ENCODE measurements at places on chromosomes 3 and 15. TPM values are rescaled to one million over a fixed set of nuclear protein-coding genes. Genes with fewer than 3 reads are reported as not detected.

SOX14 gene
- 0.72 TPM for total RNA-seq

ATRIP gene
- 9.4 TPM for total RNA-seq

SENP8 gene
- total RNA-seq: 7.5 TPM

FOXL2 gene
- 5.3 TPM for total RNA-seq

EIF4E3 gene
- total RNA-seq: 6.7 TPM

ZXDC gene
- 28.6 TPM for total RNA-seq

PLA1A gene
- total RNA-seq: not detected

DNA sequence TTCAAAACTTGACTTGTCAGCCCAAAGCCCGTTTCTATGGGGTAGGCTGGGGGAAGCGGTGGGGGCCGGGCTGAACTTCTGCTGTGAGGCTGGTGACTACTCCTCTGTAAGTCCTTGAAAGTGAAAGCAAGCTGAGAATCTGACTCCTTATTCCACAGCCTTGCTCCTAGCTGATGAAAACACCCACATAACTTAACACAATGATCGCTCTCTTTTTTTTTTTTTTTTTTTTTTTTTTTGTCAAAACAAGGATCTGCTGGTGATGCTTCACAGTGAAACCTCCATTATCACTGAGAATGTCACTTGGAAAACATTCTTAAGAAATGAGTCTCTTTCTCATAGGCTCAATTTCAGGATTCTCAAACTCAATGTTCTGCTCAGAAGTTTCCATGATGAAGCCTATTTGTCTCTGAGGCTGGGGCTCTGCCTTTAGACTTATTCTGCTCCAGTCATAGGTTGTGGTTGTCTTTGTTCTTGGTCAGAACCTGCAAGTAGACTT, 31.4 kb upstream of the TKT start:
- no peak for DNase-seq

- no peak for DNase-seq
Observed at GRCh38 chr3:48927928-48928327, 9.3 kb downstream of the ARIH2 start.

DNA sequence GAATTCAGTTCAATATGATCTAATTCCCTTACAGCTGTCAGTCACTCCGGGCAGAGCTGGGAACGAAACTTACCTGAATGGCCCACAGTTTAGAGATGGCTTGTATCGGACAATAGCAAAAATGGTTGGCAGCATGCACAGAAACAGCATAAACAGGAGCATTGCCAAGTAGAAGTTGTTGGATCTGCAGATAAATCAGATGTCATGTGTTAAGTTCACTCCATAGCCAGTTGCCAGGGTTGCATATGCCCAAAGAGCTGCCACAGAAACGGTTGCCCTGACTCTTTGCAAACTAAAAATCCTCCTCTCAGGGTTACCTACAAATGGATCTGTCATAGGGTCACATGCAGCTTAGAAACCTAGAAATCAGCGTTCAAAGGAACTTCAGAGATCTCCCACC, 15.4 kb upstream of the STARD5 start:
- DNase-seq: no peak

DNA sequence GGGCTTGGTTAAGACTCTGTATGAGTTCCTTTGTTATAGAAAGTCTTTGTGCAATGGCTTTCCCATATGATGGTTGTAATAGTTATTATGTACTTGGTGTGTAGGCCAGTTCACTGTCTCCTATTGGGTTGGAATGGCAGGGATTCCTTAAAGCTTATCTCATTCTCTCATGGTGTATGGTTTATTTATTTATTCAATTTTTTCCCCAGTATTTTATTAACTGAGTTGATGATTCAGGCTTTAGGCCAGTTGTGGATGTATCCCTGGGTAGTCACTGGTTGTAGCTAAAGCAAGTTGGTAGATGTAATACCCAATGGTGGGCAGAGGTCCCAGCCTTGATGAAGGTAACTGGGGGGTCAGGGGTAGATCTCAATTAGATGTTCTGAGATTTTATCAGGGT, 349.4 kb downstream of the DOCK3 start:
- no peak for DNase-seq

GRCh38 chr3:87987952-87988351, 70.9 kb downstream of the CGGBP1 start:
- DNase-seq: peak; percentile 54

GRCh38 chr3:183033746-183034145, 53.4 kb upstream of the DCUN1D1 start:
- no peak for DNase-seq

- no peak for DNase-seq
Observed at GRCh38 chr3:65146179-65146578, 458.4 kb upstream of the ADAMTS9 start.

GRCh38 chr15:80175436-80175835, 22.6 kb downstream of the FAH start:
- DNase-seq: no peak

DNA sequence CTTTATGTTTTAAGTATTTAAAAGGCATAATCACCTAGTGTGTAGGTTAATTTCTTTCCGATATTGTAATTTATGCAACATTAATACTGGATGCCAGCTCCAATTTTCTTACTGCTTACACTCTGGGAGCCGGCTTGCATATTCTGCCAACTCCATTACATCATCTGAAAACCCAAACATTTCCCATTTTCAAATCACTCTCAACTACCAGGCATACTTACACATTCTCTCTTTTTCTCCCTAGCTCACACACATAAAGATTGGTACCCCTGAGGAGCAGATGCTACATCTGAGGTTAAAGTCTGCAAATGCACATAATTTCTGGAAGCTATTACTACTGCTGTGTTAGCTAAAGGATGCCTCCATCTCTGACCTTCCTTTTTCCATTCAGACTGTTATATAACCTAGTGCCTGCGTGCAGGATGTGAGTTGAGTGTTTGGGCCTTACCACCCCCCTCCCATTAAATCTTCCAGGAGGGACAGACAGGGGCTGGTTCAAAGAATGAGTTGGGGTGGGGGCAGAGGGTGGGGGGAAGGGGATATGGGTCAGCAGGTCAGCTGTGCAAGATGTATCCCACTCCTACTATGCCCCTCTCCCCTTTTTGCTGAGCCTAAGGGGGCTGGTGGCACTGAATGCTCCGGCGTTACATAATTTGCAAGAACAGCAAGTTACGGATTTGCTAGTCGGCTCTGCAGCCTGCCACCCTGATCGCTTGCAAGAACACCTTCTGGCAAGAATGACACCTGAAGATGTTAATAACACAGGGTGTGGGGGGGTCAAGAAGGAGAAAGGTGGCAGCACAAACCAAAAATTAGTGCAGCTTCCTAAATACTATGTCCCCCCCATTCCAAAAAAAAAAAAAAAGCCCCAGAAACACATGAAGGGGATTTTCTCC, 2.5 kb downstream of the RORA start:
- DNase-seq: no peak

GRCh38 chr3:133675631-133676335, 14.0 kb upstream of the TOPBP1 start:
- no peak for DNase-seq

DNA sequence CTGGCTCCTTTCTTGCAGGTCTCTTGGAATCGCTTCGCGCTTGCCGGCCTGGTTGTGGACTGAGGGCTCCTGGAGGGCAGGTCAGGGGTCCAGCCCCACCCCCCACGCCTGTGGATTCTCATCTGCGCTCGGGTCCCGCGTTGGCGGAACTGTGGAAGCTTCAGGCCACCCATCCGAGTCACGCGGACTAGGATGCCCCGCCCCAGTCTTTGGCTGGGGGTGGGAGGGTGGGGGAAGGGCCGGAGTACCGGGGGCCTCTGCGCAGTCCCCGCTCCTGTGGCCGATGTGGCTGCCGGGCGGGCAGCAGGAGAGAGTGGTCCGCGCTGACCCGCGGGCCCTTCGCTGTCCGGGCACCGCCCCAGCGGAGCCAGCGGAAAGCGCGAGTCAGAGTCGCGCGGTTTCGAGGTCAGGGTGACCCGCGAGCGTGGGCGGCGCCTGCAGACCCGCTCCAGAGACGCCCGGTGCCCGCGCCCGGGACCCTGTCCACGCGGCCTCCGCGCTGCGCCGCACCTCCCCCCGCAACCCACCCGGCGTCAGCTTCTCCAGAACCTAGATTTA, 114.2 kb downstream of the KLF13 start:
- DNase-seq: peak; percentile 42

- no peak for DNase-seq
Observed at GRCh38 chr3:65638301-65638700, 400.4 kb downstream of the MAGI1 start.

GRCh38 chr3:143002727-143003126, 1.4 kb downstream of the U2SURP start:
- no peak for DNase-seq

DNA sequence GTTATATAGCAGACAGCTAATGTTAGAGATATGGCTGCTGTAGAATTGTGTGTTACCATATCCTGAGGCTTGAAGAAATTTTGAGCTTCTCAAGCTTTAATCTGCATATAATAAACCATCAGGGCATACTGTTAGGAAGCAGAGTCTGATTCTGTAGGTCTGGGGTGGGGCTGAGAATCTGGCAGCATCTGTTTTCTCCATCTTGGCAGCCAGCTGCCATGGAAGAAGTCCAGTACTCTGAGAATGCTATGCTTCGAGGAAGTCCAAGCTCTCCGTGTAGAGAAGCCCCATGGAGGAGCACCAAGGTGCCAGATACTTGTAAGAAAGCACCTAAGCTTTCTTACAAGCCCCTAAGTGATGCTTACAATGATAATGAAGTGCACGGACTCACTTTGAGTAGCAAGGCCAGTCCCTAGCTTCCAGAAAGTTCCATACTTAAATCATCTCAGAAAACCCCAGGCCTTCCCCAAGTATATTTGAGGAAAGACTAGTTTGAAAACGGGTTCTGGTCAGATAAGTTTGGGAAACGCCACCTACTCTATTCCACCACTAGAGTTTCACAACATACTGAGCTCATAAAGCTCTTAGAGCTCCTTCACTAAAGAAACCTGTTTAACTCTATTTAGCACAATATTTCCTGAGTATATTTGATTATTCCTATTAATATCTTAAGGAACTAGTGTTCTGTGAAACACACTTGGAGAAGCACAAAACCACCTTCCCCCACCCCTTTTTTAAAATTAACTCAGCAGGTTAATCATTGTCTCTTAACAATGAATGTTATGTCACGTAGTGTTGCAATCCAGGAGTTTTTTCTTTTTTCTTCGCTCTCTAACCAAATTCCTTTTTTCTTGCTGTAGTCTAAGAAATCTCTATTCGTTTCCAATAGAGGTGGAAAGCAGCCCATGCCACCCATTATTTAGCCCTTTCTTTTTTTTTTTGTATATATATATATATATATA, 59.9 kb upstream of the RASGRP1 start:
- DNase-seq: peak; percentile 50

DNA sequence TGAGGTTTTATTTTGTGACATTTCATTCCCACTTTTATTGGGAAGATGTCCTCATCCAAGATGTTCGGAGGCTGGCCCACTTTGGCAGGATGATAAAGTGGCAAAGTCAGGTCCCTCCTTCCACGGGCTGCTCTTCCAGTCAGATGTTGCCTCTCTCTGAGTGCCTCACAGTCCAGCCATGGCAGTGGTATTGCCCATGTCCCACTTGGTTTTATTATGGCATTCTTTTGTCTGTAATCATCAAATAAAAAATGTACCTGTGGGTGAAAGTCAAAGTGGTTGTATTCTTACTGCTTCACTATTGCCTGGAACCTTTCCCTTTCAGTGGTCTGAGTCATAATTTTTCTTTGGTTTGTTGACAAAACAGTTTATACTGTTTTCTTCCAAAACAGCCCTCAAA, 20.2 kb downstream of the ARNT2 start:
- no peak for DNase-seq

Measured in umbilical cord (tissue), 2 donors.